Mesenteric fat pad (tissue), 1 donor: ENCODE measurements at places on chromosomes 12 and 14.

DNA sequence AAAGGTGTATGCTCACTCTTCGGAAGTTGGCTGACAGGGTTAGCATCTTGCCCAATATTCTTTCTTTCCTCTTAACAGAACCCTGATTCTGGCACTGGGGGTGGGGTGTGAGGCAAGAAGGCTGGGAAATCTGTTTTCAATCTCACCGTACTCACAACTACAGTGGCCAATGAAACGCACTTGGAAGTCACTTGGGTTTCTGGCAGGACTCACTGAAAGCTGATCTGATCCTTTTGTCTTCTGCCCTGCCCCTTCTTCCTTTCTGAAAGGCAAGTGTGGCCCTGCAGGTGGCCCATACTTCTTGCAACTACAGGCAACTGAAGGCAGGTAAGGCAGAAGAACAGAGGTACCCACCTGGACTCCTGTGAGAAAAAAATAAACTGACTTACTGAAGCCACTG, 106.9 kb downstream of the STXBP6 start:
- no peak for DNase-seq

- DNase-seq: no peak
Observed at GRCh38 chr12:99619389-99620158, 28.0 kb upstream of the GARIN6 start.

DNA sequence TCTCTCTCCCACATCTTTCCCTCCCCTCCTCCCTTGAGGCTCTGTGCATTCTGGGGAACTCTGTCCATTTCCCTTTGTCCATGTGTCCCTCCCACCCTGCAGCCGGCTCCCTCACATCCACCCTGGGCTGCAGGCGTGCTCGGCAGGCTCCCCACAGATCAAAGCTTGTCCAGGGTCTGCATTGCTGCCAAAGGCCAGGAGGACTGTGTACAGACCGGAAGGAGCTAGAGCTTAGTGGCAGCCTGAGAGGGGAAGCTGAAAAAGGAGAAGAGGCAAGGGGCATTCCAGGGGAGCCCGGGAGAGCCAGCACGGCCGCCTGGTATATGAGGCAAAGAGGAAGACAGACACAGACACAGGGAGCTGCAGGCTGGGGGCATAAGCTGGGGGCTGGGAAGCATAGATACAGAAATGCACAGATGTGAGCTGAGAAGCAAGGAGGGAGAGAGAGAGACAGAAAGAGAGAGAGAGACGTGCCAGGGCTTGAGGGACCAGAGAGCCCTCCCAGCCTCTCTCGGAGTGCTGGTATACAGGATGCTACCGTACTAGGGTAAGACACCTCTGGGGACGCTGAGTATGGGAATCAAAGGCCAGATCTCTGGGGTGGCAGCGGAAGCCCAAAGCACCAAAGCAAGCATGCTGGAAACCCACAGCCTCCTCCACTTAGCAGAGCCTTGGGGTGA, 3.3 kb downstream of the CD4 start:
- DNase-seq: no peak

- DNase-seq: no peak
Observed at GRCh38 chr12:6206327-6206726, 6.1 kb downstream of the CD9 start.

DNA sequence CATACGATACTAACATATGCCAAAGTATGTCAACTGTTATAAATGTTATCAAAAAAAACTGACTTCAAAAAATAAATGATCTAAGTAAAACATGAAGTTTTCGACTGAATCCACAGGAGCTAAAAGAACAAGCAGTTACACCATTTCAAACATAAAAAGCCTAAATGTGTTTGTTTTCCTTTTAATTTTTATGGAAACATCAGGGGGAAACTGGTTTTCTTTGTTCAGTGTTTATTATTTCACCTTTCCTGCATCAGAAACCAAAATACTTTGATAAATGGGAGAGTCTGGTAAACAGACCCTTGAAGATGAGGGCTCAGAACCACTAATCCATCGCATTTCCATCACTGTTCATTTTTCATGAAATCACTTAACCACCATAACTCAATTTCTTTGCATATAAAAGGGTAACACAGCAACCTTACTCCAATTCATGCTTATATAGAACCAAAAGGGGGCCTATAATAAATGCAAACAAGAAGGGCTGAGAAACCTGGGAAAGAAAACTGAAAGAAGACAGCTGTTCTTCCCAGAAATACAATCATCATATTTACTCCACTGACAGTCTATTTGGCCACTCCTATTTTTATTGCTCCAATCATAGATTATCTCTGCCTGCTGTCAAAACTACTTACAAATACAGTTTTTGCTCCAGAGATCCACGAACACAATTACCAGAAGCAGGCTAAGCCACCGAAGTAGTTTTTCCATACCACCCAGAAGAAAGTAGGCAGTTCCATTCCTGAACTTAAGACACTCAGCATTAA, 17.0 kb downstream of the FGD6 start:
- DNase-seq: no peak

DNA sequence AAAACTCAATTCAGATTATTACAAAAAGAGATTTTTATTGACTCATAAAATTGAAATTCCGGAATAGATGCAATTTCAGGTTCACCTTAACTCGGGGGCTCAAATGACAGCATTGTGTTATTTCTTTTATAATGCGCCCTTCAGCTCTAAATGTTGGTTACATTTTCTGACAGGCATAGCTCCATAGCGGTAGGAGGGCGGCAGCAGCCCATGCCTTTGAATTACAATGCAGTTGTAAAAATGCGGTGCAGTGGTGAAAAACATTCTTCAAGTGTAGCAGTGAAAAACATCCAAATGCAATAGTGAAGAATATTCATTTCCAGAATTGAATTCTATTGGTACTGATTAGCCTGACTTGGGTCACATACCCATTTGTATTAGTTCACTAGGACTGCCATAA, 215.3 kb upstream of the PKP2 start:
- no peak for DNase-seq

DNA sequence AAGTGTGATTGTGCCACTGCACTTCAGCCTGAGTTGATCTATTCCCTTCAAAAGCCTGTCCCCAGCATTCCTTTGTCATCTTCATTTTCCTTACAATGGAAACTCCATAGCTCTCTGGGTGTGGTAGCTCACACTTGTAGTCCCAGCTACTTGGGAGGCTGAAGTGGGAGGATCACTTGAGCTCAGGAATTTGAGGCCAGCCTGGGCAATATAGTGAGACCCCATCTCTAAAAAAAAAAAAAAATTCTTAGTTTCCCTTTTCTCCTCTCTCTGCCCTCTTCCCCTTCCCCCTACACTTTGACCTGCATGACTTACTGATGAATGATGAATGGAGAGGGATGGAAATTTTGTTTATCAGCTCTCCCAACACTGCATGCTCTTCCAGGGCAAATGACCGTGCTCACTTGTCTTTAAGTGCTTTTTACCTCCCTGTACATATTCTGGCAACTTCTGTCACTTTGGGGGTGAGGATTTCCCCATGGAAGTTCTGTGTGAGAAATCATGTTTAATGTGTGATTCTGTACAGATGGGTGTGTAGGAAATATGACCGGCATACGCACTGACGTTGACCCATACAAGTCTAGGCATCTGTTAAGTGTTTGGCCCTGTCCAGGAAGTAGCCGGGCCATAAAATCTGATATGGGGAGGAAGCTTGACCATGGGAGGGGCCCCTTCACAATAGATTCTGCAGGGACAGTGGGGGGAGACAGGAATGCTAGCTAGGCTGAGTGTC, 65.4 kb downstream of the ZFP36L1 start:
- peak; percentile 16 for DNase-seq

DNA sequence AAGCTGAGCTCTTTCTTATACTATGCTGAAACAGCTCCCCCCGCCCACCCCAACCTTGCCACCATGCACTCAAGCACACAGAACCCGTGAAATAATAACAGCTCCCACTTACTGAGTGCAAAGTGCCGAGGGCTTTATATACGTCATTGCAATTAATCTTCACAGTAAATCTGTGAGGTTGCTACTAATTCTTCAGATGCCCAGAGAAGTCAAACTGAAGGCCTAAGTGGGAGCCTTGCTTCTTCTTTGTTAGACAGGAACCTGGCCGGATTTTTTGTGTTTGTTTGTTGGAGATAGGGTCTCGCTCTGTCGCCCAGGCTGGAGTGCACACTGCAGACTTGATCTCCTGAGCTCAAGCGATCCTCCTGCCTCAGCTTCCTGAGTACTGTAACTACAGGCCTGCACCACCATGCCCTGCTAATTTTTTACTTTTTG, 34.0 kb downstream of the VCPKMT start:
- DNase-seq: no peak

DNA sequence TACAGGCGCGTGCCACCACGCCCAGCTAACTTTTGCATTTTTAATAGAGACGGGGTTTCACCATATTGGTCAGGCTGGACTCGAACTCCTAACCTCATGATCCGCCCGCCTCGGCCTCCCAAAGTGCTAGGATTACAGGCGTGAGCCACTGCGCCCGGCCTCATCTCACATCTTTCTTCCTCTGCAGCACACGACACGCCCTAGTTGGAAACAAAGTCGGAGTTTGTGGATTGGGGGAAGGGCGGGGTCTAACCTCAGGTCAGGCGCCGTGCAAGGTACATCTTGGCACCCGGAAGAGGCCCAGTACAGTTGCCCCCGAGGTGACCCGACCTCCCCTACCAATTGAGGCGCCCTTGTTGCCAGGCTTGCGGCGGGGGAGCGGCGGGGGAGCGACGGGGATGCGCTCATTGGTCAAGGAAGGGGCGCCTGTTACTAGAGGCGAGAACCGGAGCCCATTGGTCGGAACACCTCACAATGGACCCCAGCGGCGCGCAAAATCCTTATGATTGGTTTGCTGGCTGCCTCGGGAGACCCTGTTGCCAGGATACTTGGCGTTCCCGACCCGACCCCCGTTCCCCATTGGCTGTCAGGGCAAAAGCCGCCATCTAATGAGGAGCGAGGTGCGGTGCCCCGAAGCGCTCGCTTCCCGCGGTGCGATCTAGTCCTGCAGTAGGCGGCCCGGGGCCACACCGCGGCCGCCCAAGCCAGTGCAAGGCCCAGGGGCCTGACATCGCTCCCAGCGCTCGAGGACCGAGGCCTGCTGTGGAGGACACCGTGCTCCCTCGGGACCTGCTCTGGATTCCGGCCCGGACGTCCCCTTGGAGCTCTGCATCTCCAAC, at the start of gene REC8:
REC8 (plus strand) TSS at position 659 of the 839 bp plus-strand sequence. CDS start 473 bp downstream, outside the sequence.
- DNase-seq: no peak

GRCh38 chr12:24561882-24562770, 386.8 kb downstream of the BCAT1 start:
- no peak for DNase-seq

GRCh38 chr12:2675776-2676175, 119.0 kb upstream of the FKBP4 start:
- DNase-seq: no peak

DNA sequence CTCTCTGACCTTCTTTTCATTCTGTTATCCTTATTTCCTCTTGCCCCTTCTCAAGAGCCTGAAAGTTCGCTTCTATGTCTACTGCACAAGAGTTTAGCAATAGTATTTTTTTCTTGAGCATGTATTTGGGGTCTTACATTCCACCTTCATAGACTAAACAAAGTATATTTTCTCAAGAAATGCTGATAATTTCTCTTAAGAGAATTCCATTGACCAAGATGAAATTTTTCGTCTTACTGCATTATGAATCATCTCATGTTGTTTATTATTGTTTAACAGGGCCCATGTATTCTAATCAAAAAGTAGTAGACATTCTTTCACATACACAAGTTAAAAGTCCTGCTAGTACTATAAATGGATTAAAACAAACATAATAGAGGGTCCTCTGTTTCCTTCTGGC, 219.3 kb downstream of the C12orf50 start:
- no peak for DNase-seq

DNA sequence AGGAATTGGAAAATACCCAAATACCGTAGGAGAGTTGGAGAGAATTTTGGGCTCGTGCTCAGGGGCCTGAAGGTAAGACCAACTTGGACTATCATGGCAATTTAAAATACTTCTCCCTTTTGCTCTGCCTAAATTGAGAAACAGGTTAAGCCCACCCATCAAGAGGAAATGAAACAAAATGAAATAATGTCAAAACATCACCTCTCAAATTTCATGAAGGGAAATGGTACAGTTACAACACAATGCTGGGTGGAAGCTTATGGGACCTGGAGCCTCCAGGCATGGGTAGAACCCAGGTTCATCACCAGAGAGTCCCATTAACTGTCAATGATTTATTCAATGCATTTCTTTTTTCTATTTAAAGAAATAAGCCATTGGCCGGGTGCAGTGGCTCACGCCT, 33.7 kb downstream of the FOS start:
- DNase-seq: no peak

DNA sequence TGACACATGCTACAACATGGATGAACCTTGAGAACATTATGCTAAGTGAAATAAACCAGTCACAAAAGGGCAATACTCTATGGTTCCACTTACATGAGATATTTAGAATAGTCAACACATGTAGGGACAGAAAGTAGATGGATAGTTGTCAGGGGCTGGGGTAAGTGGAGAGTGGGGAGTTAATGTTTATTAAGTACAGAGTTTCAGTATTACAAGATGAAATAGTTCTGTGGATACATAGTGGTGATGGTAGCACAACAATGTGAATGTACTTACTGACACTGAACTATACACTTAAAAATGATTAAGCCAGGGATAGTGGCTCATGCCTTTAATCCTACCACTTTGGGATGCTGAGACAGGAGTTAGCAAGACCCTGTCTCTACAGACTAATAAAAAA, 8.7 kb downstream of the NUP107 start:
- no peak for DNase-seq
